ENCODE measurements at places on chromosomes 2 and 18.

DNA sequence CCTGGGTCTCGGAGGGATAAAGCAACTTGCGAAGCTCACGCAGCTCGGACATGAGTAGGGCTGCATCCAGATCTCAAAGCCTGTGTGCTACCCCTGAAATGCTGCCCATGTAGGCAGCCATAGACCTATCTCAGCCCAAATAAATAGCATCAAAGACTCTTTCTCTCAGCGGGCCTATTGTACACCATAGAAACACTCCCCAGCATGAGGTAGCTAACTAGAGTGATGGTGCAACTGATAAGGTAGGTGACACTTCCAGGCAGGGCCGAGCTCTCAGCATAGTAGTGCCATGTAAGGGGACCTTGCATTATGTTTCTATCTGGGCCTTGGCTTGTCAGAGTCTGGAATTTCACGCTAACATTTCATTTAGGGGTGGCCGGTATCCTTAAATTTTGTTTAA, 52.4 kb downstream of the RABL2A start:
- DNase-seq = no peak

- peak; percentile 42 for DNase-seq
Observed at GRCh38 chr2:95316466-95317122, 19.4 kb downstream of the KCNIP3 start.

DNA sequence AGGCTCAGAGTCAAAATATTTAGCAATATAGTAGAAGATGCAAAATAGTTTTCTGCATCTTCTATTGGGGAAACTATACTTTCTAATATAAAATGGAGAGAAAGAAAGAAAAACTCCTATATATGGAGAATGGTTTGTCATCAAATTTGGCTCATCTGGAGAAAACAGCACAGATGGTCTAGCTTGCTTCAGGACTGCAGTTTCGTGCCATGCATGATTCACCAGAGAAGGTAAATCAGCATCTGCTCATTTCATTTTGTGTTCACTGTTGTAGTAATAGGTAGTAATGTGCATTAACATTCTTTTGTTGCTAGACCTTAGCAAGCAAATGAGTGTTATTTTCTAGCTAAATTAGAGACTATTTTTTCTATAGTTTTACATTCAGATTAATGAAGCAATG, 179.0 kb downstream of the ASXL3 start:
- no peak for DNase-seq

- peak; percentile 65 for DNase-seq
Observed at GRCh38 chr2:236338495-236339184, 74.4 kb upstream of the ASB18 start.

DNA sequence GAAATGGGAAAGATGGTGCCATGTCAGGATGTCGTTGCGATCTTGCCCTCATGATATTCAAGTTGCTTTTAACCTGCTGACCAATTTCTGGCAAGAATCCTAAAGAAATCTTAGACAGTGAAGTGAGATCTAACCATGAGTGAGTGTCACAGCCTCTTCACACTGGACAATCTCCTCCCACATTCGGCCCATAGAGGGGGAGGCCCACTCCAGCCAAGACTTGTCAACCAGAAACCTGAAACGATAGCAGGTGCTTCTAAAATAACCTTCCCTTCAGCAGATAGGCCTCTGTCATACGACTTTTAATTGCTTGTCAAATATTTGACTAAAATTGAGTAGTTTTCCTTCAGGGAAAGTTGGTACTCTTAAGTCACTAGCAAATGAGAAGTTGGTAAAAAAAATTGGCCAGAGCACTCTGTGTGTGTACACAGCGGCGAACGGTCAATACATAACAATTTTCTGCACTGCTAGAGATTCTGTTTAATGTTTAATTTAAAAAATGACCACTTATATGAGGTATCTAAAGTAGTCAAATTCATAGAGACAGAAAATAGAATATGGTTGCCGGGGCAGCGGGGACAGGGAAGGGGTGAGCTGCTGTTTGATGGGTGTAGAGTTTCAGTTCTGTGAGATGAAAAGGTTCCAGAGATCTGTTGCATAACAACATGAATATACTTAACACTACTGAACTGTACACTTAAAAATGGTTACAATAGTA, 110.2 kb downstream of the VAPA start:
- DNase-seq = no peak

All from inflammatory macrophage treated with lipopolysaccharide for 4 hours (primary cell).